T1000 (cell line): ENCODE measurements at places on chromosomes 1 and 21.

- no peak for DNase-seq
Observed at GRCh38 chr1:118868387-118868786, 119.8 kb downstream of the TBX15 start.

- no peak for DNase-seq
Observed at GRCh38 chr1:56068908-56069307, 510.5 kb downstream of the PLPP3 start.

GRCh38 chr1:76905876-76906595 lies 38.8 kb downstream of the ST6GALNAC5 start:
- no peak for DNase-seq

GRCh38 chr1:2060072-2060471 lies 9.9 kb downstream of the PRKCZ start:
- DNase-seq = no peak
